ENCODE measurements at places on chromosomes 6 and 20. TPM values are rescaled to one million over a fixed set of nuclear protein-coding genes. Genes with fewer than 3 reads are reported as not detected.

Gene FAM209A
- total RNA-seq: not detected

- no peak for DNase-seq
Observed at GRCh38 chr6:112113431-112113830, 26.0 kb downstream of the FAM229B start.

- no peak for DNase-seq
Observed at GRCh38 chr6:147578159-147578558, 69.7 kb downstream of the SAMD5 start.

- no peak for DNase-seq
Observed at GRCh38 chr20:62553136-62553837, 77.5 kb upstream of the GATA5 start.

Gene C6orf58
- total RNA-seq: not detected

GRCh38 chr20:59221707-59222252, 58.2 kb downstream of the ZNF831 start:
- no peak for DNase-seq

DNA sequence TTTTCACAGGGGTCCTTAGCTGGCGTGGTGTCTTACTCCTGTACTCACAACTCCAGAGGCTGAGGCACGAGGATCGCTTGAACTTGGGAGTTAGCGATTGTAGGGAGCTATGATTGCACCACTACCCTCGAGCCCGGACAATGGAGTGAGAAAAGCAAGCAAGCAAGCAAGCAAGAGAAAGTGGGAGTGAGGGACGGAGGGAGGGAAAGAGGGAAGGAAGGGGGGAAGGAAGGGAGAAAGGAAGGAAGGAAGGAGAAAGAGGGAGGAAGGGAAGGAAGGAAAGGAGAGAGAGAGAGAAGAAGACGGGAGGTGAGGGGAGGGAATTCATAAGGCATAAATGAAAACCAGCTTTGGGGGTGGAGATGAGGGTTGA, 120.5 kb downstream of the TRIM27 start:
- no peak for DNase-seq
